ENCODE measurements at places on chromosomes 11 and 22. TPM values are rescaled to one million over a fixed set of nuclear protein-coding genes. Genes with fewer than 3 reads are reported as not detected.

Gene APOL4
- total RNA-seq, result not detected

Gene PGGHG
- 45.4 TPM for total RNA-seq

Gene ACCSL
- not detected for total RNA-seq

Gene SPI1
- not detected for total RNA-seq

Gene CDC45
- 23.8 TPM for total RNA-seq

Gene SLC22A8
- total RNA-seq, result not detected

Gene VSIG10L2
- not detected for total RNA-seq

Gene RPL27A
- total RNA-seq, result 1,283 TPM

Gene SMC1B
- total RNA-seq, result not detected

Gene UBQLNL
- 0.35 TPM for total RNA-seq

Gene RFPL3
- total RNA-seq, result not detected

DNA sequence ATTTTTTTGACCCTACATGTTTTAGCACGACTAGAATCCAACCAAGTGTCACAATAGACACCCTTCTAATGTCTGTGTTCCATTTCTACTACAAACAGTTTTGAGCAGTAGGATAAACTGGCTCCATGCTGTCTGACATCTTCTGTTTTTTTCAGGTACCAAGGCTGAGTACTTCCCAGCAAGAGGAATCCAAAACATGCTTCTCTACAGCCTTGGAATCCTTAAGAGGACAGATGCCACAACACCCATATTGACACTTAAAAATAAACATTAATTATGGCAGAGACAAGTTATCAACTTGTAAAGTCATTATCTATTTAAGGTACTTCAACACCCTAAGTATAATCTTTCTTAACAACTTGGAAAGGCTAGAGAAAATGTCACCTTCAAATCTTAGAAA lies 54.2 kb downstream of the LGR4 start:
- DNase-seq, result no peak

GRCh38 chr11:112826026-112826425 lies 135.2 kb upstream of the NCAM1 start:
- DNase-seq, result peak; percentile 51

GRCh38 chr11:41446107-41446506 lies 13.3 kb downstream of the LRRC4C start:
- DNase-seq, result no peak

- peak; percentile 43 for DNase-seq
Observed at GRCh38 chr11:6646918-6647679, 8.5 kb downstream of the DCHS1 start.

- DNase-seq, result no peak
Observed at GRCh38 chr22:29744902-29745301, 21.9 kb downstream of the ZMAT5 start.

DNA sequence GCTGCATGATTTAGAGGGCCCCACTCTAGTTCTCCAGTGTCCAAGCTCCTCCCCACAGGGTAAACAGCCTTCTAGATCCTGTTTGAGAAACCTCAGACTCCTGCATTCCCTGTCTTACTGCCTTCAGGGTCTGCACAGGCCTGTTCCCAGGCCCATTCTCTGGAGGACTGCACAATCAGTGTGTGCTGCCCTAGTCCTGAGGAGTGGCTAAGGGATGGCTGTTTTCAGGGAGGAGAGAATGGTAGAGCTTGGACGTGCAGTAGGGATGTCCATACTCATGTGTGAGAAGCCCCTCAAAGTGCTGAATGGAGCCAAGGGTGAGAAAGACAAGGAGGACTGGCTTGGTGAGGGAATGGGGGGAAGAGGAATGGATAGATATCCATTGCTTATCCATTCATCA lies 103.8 kb upstream of the CCDC90B start:
- DNase-seq, result no peak

DNA sequence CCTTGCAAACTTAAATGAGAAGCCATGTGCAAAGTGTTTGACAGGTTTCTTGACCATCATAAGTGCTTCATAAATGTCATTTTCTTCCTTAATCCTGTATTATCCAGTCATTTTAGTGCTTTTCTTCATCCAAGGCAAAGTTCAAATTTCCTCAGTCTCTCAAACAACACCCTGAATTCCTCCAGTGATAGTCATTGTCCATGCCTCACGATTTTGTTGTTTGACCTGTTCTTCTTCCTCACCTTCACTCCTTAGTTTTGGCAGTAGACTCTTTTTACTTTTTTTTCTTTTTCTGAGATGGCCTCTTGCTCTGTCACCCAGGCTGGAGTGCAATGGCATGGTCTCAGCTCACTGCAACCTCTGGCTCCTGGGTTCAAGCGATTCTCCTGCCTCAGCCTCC lies 1257.3 kb downstream of the FAM181B start:
- no peak for DNase-seq

DNA sequence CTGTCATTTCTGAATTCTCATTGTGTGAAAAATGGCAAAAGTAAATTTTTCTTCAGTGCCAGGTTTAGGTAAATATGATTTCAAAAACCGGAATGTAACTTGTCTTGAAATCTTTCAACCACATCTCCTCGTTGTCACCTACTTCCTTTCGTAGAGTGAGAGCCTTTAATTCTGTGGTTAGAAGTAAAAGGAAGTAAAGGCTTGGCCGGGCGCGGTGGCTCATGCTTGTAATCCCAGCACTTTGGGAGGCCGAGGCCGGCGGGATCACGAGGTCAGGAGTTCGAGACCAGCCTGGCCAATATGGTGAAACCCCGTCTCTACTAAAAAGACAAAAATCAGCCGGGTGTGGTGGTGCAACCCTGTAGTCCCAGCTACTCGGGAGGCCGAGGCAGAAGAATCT lies 29.8 kb downstream of the SGSM3 start:
- no peak for DNase-seq

DNA sequence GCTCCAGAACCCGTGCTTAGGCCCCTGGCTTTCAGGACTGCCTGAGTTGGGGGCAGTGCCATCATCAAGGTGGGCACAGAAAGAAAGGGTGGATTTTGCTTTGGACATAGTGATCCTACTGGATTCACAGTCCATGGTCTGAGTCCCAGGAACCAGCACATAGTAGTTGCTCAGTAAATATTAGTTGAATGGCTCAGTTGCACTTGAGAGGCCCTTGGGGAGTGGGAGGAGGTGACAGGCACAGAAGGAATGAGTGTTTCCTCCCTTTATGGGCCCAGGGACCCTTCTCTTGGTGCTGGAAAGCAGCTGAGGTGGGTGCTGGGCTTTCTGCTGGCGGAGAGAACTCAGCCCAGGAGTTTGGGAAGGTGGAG lies 16.6 kb downstream of the ARHGEF17 start:
- no peak for DNase-seq

GRCh38 chr22:17570851-17571631 lies 7.7 kb downstream of the SLC25A18 start:
- no peak for DNase-seq

- peak; percentile 83 for DNase-seq
Observed at GRCh38 chr11:16610738-16611388, 127.6 kb upstream of the C11orf58 start.

DNA sequence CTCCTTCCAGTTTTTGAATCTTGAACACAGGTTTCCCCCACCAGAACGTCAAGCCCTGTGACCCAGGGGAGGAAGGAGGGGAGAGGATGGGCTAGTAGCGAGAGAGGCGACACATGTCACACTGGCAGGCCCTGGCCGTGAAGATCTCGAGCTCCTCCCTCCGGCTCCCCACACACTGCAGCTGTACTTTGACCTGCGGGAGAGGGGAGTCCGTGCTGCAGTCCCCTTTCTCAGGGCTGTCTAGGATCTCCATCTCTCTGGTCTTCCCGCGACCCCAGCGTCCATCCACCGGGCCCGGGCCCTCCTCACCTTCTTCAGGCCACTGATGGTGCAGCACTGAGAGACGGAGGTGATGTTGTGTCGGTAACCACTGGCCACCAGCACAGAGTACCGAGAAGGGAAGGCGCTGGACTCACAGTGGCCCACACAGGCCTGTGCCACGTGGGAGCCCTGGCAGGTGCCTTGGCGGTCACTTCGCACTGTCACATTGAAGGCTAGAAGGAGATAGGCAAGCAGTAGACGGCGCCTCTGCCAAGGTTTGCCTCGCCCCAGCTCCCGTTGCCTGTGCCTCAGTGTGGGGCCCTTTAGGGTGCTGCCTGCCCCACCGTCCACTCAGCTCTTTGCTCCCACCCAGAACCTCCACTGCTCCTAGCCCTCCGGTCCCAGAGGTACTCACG lies 873 bp downstream of the GPHA2 start:
- peak; percentile 40 for DNase-seq

GRCh38 chr22:46916886-46917770 lies 154.7 kb downstream of the TBC1D22A start:
- no peak for DNase-seq

- DNase-seq, result no peak
Observed at GRCh38 chr11:128343135-128343514, 244.2 kb downstream of the ETS1 start.

DNA sequence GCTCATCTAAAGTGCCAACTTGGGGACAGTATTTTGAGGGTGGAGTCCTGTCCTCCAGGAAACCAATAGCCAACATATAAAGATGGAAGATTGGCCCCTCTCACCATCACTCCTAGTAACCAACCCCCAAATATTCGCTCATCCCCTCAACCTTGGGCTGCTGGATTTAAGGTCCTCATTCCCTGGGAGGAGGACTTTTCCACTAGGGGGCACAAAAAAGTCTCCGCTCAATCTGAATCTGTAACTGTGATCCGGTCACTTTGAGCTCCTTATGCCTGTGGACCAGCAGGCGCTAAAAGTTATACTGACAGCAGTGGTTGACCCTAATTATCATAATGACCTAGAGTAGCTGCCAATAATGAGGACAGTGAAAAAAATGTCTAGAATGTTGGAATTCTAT lies 20.5 kb upstream of the CLPB start:
- DNase-seq, result peak; percentile 60

- DNase-seq, result no peak
Observed at GRCh38 chr11:63520606-63521170, 14.8 kb downstream of the LGALS12 start.

GRCh38 chr22:19352766-19353165 lies 61.2 kb upstream of the CLTCL1 start:
- DNase-seq, result no peak

- no peak for DNase-seq
Observed at GRCh38 chr22:33821290-33821689, 99.0 kb downstream of the LARGE1 start.

DNA sequence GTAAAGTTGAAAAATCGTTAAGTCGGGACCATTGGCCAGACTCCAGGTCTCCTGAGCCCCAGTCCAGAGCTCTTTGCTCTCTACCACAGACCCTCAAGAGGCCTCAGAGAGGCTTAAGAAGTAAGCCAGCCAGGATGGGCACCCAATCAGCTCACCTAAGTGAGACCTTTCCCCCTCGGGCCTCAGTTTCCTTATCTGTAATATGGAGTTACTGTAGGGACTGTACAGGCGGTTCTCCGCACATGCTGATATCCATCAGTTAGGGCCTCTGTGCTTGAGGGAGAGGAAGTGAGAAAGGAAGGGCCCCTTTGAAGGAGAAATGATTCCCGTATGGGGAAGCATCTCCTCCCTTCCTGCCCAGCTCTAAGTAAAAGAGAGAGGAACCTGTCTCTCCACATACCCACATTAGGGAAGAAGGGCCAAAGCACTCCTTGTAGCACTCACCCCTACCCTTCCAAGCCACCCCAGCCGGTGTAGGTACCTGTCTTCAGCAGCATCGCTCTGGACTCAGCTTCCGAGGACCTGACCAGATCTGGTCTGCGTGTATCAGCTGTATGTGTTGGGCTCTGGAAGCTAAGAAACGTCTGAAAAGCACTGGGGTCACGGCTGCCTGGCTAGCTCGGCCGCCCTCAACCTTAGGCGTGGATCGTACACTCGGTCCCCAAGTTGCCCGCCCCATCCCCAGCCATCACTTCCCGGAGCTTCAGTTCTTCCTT lies 653 bp downstream of the NAGA start:
- DNase-seq, result no peak

GRCh38 chr22:39520226-39521105 lies at the start of gene ATF4:
Gene ATF4, plus strand, starts transcription at chr22:39520562. Its CDS starts 884 bp downstream, at chr22:39521446.
- peak; percentile 86 for DNase-seq

- no peak for DNase-seq
Observed at GRCh38 chr11:114987186-114987760, 308.9 kb downstream of the NXPE2 start.

- DNase-seq, result no peak
Observed at GRCh38 chr11:128288368-128288767, 299.0 kb downstream of the ETS1 start.

DNA sequence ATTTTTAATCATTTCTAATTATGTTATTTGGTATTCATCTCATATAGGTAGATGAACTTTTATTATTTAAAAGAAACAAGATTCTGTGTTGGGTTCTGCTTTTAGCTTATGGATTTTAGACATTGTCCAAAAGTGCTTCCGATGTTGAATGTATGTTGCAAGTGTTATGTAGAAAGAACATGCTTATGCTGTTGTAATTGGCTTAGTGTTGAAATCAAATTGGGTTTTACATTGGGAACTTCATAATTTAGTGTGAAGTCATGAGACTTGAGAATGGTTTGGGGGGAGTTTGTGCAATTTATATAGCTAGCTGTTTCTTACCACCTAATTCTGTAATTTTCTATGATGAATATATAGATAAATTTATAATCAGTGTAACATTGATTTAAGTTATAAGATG lies 3.6 kb downstream of the MTMR3 start:
- DNase-seq, result no peak

DNA sequence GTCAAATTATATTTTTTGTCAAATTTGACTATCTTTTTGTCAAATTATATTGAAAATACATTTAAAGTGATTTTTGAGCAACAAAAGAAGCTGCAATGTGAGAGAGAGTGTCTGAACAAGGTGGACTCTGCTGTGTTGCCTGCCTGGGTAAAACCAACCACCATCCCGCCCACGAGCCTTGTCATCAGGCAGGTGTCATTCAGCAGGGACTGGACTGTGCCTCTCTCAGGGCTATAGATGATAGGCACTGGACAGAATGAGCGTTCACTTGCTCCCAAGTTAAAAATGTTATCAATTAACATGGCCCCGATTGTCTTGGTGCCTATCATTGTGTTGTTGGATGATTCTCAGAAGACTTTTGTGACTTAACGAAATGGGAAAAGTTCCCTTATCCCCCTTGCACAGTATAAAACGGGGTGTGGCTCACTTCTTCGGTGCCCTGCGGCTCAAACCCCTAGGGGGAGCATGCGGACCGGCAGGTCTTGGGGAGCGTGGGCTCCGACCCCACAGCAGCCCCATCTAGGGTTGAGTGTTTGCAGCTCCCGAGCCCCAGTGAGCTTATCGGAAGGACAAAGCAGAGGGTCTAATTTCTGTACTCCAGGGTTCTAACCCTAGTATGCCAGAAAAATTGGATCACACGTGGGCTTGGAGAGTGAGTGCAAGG lies 1.7 kb downstream of the APOL5 start:
- DNase-seq, result peak; percentile 72

DNA sequence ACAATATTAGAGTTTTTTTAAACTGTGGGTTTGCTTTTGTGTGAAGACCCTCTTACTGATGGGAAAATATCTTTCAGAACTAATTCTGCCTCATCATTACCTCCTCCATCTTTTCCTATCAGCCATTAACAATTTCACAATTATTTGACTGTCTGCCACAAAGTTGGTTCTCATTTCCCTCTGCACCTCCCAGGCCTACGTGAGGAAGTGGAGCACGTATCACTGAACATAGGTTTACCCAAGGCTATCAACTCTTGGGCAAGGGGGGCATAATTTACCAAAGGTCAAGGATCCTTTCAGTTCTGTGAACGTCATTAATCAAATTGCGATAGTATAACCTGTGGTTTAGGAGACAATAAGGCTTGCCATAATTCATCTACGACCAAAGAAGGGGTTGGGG lies 60.0 kb downstream of the LIF start:
- no peak for DNase-seq

- no peak for DNase-seq
Observed at GRCh38 chr11:69075421-69076128, 26.8 kb downstream of the TPCN2 start.
